Stimulated activated CD4-positive, alpha-beta T cell treated with anti-CD3 and anti-CD28 coated beads, Interleukin-1b, Interleukin-23, amount 100 ng/mL, for 1 hour (primary cell): ENCODE measurements at places on chromosomes 16 and 17.

DNA sequence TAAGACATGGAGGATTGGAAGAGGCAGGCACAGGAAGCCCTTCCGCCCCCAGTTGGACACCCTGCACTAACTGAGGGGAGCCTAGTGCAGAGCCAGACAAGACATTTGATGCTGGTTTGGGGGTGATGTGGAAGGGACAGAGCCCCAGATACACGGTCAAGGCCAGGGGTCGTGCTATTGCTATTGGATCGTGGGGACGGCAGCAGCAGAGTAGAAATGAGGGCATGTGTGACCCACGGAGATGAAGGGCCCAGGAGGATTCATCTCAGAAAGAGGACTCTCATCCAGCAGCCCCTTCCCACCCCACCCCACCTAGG, 2.0 kb upstream of the VAMP2 start:
- no peak for DNase-seq

DNA sequence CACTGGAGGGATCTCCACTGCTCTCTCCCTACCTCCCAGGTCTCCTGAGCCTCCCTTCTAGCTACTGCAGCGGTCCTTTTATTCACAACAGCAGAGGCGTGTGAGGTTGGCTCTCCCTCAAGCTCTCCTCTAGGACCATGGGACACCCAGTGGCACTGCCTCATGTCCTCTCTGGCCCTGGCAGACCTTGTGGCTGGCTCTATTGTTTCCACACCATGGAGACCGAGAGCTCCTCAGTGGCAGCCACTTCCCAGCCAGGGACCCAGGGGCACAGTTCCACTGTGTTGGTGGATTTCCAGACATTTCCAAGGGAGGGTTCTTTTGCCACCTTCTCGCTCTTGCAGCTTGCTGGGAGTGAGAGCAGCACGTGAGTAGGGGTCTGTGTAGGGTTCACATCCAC, 204.9 kb downstream of the AXIN2 start:
- DNase-seq, result no peak

DNA sequence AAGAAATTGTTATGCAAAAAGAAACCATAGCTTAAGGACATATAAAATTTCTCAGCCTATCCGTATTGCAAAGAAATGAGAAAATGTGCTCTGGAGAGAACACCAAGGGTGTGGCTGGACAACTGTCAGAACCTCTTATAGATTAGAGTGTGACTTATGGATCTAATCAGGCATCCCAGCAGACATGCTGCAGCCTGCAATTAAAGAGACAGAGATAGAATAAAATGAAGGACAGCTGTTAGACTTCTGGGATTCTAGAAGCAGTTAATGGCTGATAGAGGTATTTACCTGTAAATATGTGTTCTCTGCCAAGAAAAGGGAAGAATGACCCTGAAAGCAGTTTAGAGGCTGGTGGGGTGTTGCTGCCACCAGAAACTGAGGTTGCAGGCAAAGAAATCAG, 160.1 kb upstream of the KIF2B start:
- no peak for DNase-seq

DNA sequence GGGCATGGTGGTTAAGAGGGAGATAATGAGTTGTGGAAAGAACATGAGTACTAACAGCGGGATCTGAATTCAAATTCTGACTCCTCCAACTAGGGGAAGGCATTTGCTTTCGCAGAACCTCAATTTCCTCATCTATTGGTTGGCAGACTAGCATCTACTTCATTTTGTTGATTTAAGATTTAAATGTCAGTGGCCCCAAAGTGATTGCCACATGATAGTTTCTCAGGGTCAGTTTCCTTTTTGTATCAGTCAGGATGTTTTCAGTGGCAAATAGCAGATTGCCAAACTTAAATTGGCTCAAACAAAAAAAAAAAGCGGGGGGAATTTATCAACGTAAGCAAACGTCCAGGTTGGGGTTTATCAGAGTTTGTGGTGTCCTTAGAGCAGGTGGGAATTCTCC, 25.1 kb upstream of the NOS2 start:
- no peak for DNase-seq

DNA sequence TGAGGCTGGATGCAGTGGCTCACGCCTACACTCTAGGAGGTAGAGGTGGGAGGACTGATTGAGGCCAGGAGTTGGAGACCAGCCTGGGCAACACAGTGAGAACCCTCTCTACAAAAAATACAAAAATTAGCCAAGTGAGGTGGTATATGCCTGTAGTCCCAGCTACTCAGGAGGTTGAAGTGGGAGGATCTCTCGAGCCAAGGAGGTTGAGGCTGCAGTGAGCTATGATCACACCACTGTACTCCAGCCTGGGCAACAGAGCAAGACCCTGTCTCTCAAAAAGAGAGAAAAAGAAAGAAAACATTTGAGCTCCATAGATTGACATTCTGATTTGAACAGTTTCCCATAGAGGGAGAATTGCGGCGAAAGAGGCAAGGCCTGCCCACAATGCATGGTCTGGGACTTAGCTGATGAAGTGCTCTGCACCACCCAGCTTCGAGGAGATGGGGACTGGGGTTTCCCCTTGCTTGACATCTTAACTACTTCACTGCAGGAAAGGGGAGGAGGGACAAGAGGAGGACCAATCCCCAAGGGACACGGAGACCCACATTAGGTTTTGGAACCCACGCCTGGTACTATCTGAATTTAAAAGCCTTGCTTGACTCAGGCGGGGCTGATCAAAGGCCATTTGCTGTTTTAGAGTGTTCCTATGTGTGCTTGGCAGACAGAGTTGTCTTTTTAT, 21.7 kb downstream of the MSI2 start:
- no peak for DNase-seq

- DNase-seq, result no peak
Measured at GRCh38 chr17:71966459-71967313, 154.1 kb upstream of the SOX9 start.

GRCh38 chr16:59913666-59914065, 1179.5 kb upstream of the GOT2 start:
- no peak for DNase-seq

GRCh38 chr17:20046629-20047028, 37.5 kb downstream of the SPECC1 start:
- DNase-seq, result no peak

DNA sequence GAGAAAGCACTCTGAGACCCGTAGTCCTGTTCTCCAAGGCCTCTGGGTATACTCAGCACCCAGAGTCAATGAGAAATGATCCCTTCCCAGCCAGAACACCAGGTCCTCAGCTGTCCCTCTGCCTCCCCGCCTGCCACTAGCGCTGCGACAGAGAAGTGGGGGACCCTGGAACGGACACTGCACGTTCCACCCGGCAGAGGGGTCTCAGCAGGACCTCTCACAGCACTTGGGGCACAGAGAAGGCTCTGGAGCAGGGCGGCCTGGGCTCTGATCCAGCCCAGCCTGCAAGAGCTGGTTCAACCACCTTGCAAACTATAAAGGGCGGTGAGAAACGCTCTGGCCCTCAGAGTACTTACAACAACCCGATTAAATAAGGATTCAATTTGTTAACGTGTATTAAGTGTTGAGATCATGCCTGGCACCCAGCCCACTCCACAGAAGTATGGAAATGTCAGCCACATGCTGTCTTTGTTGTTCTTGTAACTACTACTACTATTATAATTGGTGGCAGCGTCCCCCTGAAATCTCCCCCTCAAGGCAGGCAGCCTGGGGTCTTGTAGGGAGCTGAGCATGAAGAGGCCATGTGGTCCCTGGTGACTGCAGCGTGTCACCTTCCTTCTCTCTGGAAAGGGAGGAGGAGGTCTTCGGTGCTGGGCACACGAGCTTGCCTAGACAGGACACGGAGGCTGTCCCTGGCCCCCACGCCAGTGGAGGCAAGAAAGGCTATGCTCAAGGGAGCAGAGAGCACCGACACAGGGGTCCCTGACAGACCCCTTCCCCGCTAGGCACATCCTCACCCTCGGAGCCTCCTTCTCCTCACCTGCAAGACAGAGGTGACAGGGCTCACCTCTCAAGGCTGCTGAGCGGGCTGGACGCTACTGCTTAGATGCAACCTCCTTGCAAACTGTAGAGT, 2.4 kb downstream of the OSGIN1 start:
- DNase-seq, result no peak

GRCh38 chr16:27445502-27446175, 43.7 kb downstream of the IL21R start:
- no peak for DNase-seq

- no peak for DNase-seq
Measured at GRCh38 chr17:55152236-55152635, 112.5 kb upstream of the HLF start.

GRCh38 chr17:296906-297690, 55.5 kb downstream of the RPH3AL start:
- DNase-seq, result no peak

DNA sequence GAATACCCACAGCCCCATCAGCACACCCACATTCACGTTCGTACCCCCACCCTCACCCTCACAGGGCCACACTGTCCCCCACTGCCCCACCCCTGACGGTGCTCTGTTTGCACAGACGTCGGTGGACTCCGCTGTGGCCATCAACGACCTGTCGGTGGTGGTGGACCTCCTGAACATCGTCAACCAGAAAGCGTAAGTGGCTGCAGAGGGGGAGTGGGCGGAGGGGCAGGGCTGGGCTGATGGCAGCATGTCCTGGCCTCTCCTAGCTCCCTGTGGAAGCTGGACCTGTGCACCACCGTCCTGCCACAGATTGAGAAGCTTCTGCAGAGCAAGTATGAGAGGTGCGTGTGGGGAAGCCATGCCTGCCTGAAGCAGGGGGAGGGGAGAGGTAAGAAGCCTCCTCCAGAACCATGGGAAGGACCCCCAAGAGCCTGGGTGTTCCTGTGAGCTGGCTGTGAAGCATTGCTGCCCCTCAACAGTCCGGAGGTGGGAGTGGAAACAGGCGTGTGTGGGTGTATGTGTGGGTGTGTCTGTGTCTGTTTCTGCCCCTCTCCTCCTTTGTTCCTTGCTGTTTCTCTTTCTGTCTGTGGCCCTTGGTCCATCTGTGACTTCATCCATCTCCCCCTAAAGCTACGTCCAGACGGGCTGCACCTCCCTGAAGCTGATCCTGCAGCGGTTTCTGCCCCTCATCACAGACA, 20.3 kb downstream of the KATNB1 start:
- no peak for DNase-seq

GRCh38 chr16:2806286-2806685, 8.0 kb downstream of the PRSS41 start:
- no peak for DNase-seq

DNA sequence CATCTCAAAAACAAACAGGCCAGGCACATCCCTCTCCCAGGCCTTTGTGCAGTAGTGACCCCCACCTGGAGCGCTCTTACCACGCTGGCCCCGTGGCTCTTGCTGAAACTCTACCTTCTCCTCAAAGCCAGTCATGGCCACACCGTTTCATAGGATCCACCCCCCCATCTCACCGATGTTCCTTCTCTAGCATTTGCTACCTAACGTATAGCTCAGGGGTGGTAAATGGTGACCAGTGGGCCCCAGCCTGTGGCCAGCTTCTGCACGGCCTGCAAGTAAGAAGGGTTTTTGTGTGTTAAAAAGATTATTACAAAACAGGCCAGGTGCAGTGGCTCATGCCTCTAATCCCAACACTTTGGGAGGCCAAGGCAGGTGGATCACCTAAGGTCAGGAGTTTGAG, 43.8 kb downstream of the RMI2 start:
- DNase-seq, result no peak

DNA sequence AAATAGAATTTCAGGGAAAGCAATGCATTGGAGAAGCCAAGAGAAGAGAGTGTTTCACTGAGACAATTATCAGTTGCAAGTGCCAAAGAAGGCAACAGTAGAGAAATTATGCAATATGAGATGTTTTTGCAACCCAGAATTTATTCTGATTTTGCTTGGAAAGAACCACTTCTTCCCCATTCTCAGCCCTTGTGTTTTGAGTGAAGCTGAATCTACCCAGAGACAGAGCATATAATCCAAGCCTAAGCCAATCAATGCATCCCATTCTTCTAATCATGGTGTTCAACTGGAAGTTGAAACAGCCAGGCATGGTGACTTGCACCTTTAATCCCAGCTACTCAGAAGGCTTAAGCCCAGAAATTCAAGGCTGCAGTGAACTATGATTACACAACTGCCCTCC, 6.9 kb upstream of the SCNN1G start:
- DNase-seq, result no peak

DNA sequence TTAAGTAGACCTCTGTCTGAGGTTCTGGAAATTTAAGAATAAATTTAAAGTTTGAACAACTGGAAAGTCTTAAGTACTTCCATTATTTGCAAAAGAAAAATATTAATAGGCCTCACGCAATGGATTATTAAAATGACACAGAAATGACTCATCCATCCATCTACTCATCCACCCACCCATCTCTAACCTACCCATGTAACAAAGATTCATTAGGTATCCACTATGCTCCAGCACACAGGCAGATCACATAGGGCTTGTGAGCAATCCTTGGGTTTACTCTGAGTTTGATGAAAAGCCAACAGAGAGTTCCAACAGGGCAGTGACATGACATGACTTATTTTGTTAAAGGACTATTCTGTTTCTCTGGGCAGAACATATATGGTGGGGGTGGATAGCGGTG, 93.3 kb downstream of the HELZ start:
- no peak for DNase-seq

DNA sequence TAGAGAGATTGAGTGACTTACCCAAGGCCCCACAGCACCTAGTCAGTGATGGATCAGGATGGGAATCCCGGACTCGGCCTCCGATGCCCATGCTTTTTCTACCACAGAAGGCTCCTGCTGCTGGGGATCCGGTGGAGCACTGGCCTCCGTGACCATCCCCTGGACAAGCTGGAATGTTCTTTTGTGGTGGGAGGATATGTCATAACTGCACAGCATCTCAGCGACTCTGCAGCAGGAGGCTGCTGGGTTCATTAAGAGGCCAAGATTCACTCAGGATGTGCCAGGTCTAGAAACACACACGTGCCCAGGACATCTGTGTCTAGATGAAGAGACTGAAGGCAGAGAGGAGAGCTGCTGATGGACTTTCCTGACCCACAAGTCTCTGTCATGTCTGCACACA, 34.7 kb upstream of the NGFR start:
- no peak for DNase-seq

GRCh38 chr16:86044241-86044671, 145.3 kb downstream of the IRF8 start:
- DNase-seq, result peak; percentile 34

DNA sequence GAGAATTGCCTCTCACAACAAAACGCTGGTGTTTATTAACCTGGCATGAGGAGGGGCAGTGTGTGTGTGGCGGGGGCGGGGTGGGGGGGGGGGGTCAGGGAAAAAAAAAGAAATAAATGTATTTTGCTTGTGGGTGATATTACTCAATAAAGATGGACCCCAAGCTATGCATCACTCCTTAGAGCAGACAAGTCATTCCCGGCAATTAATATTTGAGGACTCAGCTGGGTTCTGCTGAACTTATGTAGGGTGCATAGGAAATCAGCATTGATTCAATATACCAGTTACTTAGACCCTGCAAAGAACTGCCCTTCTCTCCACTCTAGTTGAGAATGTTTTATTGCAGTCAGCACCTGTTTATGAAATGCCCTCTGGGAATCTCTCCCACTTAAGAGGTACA, 206.2 kb upstream of the MAF start:
- no peak for DNase-seq

GRCh38 chr17:43517615-43518386, 28.3 kb downstream of the ETV4 start:
- no peak for DNase-seq
